Spinal cord (tissue), 10 donors: ENCODE measurements at places on chromosomes 16 and 17. TPM values are rescaled to one million over a fixed set of nuclear protein-coding genes. Genes with fewer than 3 reads are reported as not detected.

TMEM204 gene
- 18.8 TPM for total RNA-seq

PYDC1 gene
- total RNA-seq: 1.3 TPM

- no peak for DNase-seq
- H3K27ac ChIP-seq: no peak overlapping the region
- H3K4me3 ChIP-seq: no peak overlapping the region
- H3K36me3 ChIP-seq: peaks cover 88% of the 10 kb centered on the region
These were observed 24.4 kb upstream of the PHKG2 start for GRCh38 chr16:30723725-30724355.

DNA sequence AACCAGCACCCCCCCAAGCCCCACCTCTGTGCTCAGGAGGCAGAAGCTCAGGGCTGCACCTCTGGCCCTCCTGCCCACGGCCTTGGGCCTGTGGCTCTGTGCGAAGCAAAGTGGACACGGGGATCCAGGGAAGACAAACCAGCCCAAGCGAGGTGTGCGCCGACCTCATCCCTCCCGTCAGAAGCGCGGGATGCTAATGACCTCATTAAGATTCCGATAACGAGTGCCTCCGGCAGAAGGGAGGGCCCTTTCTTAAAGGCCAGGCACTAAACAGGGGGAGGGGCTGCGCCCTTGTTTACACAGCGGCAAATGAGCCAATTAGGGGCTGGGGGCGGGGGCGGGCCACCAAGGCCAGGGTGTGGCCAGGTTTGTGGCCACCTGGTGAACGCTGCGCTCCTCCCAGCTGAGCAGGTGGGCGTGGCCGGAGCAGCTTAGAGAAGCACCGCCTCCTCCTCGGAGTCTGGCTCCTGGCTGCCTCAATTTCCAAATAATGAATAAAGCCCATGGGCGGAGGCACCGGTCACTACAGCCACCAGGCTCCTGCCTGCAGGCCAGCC lies 3.2 kb downstream of the CBX4 start:
- H3K4me1 ChIP-seq: peaks cover 83% of the 10 kb centered on the region
- no peak overlapping the region for H3K27ac ChIP-seq
- H3K4me3 ChIP-seq: peak overlapping the region; percentile 89
- peaks cover 54% of the 10 kb centered on the region for H3K36me3 ChIP-seq
- H3K27me3 ChIP-seq: peaks cover 11% of the 10 kb centered on the region
- DNase-seq: no peak

DNA sequence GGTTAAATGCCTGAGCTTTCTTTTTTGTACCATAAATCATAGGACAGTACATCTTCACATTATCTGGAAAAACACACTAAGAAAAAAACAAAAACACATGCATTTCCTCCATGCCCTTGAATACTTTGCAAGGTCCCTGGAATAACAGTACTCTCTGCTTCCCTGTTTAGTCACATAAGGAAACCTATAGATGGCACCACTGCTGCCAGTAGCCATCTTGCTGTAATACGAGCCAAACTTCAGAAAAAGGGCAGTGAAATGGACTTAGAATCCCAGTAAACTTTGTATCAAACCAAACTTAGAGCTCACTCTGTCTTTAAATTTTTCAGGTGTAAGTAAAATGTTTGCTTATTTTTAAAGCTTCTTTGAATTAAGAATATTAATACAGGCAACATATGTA lies 435.5 kb downstream of the KCNJ2 start:
- H3K4me1 ChIP-seq: no peaks in the 10 kb centered on the region
- H3K4me3 ChIP-seq: no peak overlapping the region
- no peak for DNase-seq
- H3K36me3 ChIP-seq: no peaks in the 10 kb centered on the region

- H3K4me1 ChIP-seq: no peaks in the 10 kb centered on the region
- no peak overlapping the region for H3K27ac ChIP-seq
- H3K4me3 ChIP-seq: no peak overlapping the region
- no peaks in the 10 kb centered on the region for H3K27me3 ChIP-seq
These were observed 157.9 kb downstream of the TOX3 start for GRCh38 chr16:52389045-52389444.

NPIPA8 gene
- total RNA-seq: 7.6 TPM

WFDC1 gene
- 3.8 TPM for total RNA-seq

GRCh38 chr17:36978810-36979564 lies 30.2 kb downstream of the AATF start:
- peak overlapping the region; percentile 70 for H3K27ac ChIP-seq
- no peak for DNase-seq
- H3K36me3 ChIP-seq: no peaks in the 10 kb centered on the region

MARVELD3 gene
- total RNA-seq: 1.6 TPM

DNA sequence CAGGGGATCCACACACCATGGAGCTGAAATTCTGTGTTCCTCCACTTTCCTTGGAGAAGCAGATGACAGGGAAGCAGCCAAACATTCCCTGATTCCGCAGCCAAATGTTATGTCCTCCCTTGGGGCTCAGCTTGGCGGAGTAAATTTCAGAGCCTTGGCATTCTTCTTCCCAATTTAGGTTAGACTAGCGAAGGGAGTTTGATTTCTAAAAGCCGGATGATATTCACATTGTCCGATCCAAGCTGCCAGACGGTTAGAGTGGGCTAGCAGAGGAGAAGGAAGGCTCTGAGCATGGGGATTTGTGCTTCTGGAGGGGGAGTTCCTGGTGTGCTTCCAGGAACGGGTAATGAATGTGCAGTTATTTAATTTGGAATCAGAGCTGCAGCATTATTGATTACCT lies 380.4 kb upstream of the EEF2KMT start:
- H3K27ac ChIP-seq: no peak overlapping the region
- no peak overlapping the region for H3K4me3 ChIP-seq
- H3K27me3 ChIP-seq: no peaks in the 10 kb centered on the region
- H3K36me3 ChIP-seq: no peaks in the 10 kb centered on the region

CA7 gene
- total RNA-seq: 0.50 TPM

DNA sequence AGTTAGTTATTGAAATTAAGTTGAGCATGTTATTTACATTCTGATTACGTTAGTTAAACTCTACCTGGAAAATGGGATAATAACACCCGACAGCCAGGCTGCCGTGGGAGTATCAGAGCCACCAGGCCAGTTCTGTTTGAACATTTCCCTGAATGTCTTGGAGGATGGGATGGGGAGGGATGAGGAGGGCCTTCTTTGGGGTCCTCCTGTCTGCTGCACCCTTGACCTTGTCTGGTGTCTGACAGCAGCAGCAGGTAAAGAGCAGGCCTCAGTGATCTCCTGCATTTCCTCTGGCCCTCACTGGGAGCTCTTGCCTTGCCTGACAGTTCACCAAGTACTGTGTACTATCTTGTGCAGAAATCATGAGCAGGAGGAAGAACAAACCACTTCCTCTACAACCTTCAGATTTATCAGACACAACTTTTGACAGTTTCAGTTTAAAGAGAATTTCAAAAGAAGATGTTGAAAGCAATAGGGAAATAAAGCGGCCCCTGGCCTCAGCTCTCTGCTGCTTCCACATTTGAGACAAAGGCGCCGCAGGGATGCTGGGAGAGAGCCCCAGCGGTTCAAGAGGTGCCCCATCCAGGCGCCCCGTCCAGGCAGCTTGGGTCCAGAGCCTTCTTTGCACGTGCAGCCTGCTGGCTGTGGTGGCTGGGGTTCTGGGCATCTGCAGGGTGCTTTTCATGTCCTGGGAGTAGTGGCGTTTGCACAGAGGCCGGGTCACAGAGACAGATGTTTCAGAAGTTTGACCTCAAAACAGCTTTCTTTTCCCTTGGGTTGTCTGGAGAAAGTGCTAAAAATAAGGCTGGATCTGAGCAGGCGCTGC lies 25.3 kb downstream of the CMIP start:
- no peaks in the 10 kb centered on the region for H3K27me3 ChIP-seq
- DNase-seq: no peak
- H3K4me3 ChIP-seq: no peak overlapping the region
- H3K4me1 ChIP-seq: peaks cover 76% of the 10 kb centered on the region
- peaks cover 21% of the 10 kb centered on the region for H3K36me3 ChIP-seq

DNA sequence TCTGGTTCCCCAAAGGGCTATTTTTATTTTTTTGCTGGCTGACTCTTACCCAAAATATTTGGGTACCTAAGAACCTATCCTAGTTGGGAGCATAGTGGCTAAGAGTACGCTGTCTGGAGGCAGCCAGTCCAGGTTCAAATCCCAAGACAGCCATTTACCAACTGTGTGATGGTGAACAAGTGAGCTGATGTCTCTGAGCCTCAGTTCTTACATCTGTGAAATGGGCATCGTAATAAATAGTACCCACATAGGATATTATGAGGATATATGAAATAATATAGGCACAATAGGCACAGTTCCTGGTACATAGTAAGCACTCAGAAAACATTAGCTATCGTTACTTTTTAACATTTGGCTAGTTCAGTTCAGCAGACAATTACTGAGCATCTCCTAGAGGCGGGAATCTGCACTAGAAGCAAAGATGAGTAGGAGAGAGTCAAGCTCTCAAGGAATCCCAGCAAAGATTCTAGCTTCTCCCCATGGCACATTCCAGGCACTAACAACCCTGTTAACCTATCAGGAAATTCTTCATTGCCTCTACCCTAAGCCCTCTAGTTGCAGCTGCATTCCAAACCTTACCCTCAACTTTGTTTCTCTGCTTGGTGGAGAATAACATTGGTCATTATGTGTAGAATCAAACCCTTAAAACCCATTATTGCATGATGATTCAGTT lies 31.6 kb downstream of the GPR139 start:
- H3K27ac ChIP-seq: no peak overlapping the region
- no peak overlapping the region for H3K4me3 ChIP-seq
- H3K4me1 ChIP-seq: no peaks in the 10 kb centered on the region
- H3K36me3 ChIP-seq: no peaks in the 10 kb centered on the region

DNA sequence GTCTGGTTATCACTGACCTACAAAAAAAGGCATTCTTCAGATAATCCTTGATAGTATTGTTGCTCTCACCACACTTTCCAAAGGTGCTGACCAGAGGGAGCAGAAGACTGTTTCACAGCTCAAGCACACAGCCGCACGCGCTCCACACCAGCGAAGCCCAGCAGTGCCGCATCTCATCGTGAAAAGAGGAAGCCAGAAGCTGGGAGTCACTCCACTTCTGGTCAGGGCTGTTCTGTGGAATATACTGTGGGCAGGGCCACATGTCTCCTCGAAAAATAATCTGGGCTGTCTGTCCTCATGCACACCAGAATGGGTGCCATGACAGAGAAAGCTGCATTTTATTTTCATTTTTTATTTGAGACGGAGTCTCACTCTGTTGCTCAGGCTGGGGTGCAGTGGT lies 7.3 kb upstream of the PRSS36 start:
- H3K27me3 ChIP-seq: no peaks in the 10 kb centered on the region
- no peak overlapping the region for H3K4me3 ChIP-seq
- no peaks in the 10 kb centered on the region for H3K4me1 ChIP-seq
- no peak overlapping the region for H3K27ac ChIP-seq
- no peaks in the 10 kb centered on the region for H3K36me3 ChIP-seq
